B cell (primary cell): ENCODE measurements at places on chromosomes 3 and 15. TPM values are rescaled to one million over a fixed set of nuclear protein-coding genes. Genes with fewer than 3 reads are reported as not detected.

Gene SLC30A4
- 9.1 and 11.0 TPM in 2 replicates for total RNA-seq

Gene SLC12A1
- not detected in 2 replicates for total RNA-seq

Gene TIMP4
- total RNA-seq, result not detected in 2 replicates

Gene ARHGAP11A
- 3.3 and 6.0 TPM in 2 replicates for total RNA-seq

GRCh38 chr3:180980611-180981010 lies 8.9 kb downstream of the DNAJC19 start:
- no peak overlapping the region for H3K4me3 ChIP-seq
- no peak overlapping the region for H3K27ac ChIP-seq

GRCh38 chr3:12904951-12905315 lies 63.6 kb upstream of the RPL32 start:
- H3K4me1 ChIP-seq, result peaks cover 23% of the 10 kb centered on the region
- H3K27ac ChIP-seq, result peak overlapping the region; percentile 37
- peaks cover 2% of the 10 kb centered on the region for H3K36me3 ChIP-seq
- DNase-seq, result no peak

DNA sequence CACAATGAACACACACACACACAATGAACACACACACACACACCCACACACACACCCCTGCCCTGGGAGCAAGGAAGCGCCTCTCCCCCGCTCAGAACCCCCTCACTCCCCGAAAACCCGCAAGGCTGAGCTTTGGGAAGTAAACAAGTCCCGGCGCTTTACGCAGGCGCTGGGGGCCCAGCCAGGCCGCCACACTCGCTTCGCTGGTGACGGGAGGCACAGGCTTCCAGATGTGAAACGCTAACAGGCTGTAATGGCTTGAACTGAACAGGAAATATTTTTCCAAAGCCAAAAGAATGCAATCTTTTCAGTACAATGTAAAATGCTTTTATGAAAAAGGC lies 122.7 kb upstream of the IGF1R start:
- H3K4me1 ChIP-seq, result no peaks in the 10 kb centered on the region
- no peak overlapping the region for H3K4me3 ChIP-seq
- H3K27me3 ChIP-seq, result no peaks in the 10 kb centered on the region
- no peak overlapping the region for H3K27ac ChIP-seq
- H3K36me3 ChIP-seq, result no peaks in the 10 kb centered on the region
- no peak for DNase-seq

DNA sequence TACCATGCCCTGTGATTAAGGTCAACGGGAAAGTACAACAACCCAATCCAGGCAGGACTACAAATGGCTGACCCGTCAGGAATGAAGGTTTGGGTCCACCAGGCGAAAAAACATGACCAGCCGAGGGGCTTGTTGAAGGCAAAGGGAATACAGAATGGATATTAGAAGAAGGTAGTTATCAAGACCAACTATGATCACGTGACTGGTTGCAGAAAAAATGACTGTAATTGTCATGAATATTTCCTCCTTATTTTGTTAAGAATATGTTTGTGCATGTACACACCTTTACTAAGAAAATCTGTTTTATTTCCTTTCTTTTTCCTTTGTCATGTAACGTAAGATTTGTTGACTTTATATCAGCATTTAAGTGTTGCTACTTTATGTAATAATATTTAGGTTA lies 22.9 kb upstream of the OSBPL11 start:
- H3K27ac ChIP-seq, result no peak overlapping the region
- H3K4me3 ChIP-seq, result no peak overlapping the region
- no peak for DNase-seq
- no peaks in the 10 kb centered on the region for H3K36me3 ChIP-seq
- H3K27me3 ChIP-seq, result no peaks in the 10 kb centered on the region

DNA sequence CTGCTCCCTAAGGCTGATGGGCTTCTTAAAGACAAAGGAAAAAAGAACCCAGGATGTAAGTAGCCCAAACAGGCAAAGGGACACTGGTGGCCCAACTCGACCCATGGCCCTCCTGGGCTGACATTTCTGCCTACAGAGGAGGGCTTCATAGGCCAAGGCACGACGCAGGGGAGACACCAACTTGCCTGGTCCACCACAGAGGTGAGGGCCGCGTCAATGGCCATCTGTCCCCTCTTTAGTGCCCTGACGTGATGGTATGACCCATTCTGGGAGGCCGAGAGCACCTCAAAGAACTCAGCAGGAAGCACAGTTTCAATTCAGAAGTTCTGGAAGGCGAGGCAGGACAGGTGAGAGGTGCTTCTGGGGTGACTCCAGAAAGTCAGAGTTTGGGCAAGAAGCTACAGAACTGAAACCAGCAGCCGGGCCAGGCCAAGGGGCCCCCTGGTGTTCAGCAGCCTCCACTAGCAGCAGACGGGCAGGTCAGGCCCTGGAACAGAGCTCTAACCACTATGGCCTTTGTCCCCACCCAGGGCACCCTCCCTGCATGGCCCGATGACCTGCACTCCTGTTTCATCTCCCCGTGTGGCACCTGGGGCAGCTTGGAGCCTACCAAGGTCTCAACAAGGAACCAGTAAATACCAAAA lies 45.1 kb downstream of the HMCES start:
- peaks cover 5% of the 10 kb centered on the region for H3K4me1 ChIP-seq
- no peak overlapping the region for H3K27ac ChIP-seq
- H3K4me3 ChIP-seq, result no peak overlapping the region
- H3K36me3 ChIP-seq, result no peaks in the 10 kb centered on the region
- H3K27me3 ChIP-seq, result no peaks in the 10 kb centered on the region
